Activated T-cell treated with anti-CD3 and anti-CD28 coated beads, Interleukin-2, amount 50 U/mL, for 72 hours (primary cell): ENCODE measurements at places on chromosomes 2 and 18. TPM values are rescaled to one million over a fixed set of nuclear protein-coding genes. Genes with fewer than 3 reads are reported as not detected.

DHRS9 gene
- total RNA-seq: 4.6 TPM

CDH7 gene
- total RNA-seq: not detected

ANKAR gene
- 5.9 TPM for total RNA-seq

SPRED2 gene
- 4.3 TPM for total RNA-seq

KLHL29 gene
- total RNA-seq: 2.5 TPM

CLEC4F gene
- not detected for total RNA-seq

- H3K27ac ChIP-seq: no peak overlapping the region
- H3K4me1 ChIP-seq: peaks cover 15% of the 10 kb centered on the region
- no peak overlapping the region for H3K4me3 ChIP-seq
Observed at GRCh38 chr2:237500681-237501424, 13.8 kb downstream of the MLPH start.

GRCh38 chr2:186573531-186573930 is 16.3 kb upstream of the ITGAV start:
- H3K4me3 ChIP-seq: no peak overlapping the region
- H3K27ac ChIP-seq: no peak overlapping the region
- no peaks in the 10 kb centered on the region for H3K4me1 ChIP-seq
- DNase-seq: no peak

- H3K4me1 ChIP-seq: peaks cover 20% of the 10 kb centered on the region
- no peak overlapping the region for H3K27ac ChIP-seq
- peak overlapping the region; percentile 73 for H3K4me3 ChIP-seq
- H3K27me3 ChIP-seq: peaks cover 86% of the 10 kb centered on the region
- peaks cover 2% of the 10 kb centered on the region for H3K36me3 ChIP-seq
- DNase-seq: no peak
Observed at GRCh38 chr2:176178038-176178756, 10.3 kb upstream of the HOXD1 start.

- peaks cover 2% of the 10 kb centered on the region for H3K36me3 ChIP-seq
- no peak for DNase-seq
- H3K27me3 ChIP-seq: no peaks in the 10 kb centered on the region
- no peak overlapping the region for H3K4me3 ChIP-seq
Observed at GRCh38 chr2:26229595-26229994, 14.8 kb downstream of the HADHA start.

- H3K4me3 ChIP-seq: no peak overlapping the region
- no peaks in the 10 kb centered on the region for H3K27me3 ChIP-seq
- DNase-seq: no peak
- H3K4me1 ChIP-seq: no peaks in the 10 kb centered on the region
Observed at GRCh38 chr2:15738225-15738546, 146.5 kb downstream of the DDX1 start.
